GM06990 (cell line): ENCODE measurements at places on chromosomes 4 and X.

DNA sequence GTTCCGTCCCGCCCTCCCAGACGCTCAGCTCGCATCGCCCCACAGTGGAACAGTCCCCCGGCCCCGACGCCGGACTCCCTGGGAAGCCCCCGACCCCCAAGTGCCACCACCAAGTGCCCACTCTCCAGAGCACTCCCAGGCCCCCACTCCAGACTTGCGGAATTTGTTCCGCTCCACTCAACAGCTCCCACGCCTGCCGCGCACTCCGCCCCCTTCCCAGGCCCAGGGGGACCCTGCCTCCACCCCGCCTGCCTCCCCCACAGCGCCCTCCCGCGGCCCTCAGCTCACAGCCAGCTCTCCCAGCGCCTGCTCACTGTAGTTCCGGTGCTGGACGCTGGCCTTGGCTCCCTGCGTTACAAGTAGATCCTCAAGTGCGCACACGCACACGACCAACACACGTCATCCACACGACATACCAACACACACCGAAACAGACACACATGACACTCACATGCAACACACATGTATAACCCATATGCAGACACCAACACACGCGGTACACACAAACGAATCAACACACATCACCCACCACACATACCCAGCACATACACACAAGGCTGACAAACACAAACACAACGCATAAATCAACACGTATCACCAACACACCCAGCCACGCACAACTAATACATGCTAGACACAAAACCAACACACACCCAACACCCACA is 8.0 kb downstream of the MSX1 start:
- no peak for DNase-seq

- peak; percentile 76 for DNase-seq
Measured at GRCh38 chrX:22526339-22526738, 253.6 kb downstream of the CBLL2 start.

GRCh38 chr4:76141241-76141640 is 7.0 kb downstream of the NUP54 start:
- DNase-seq = no peak

DNA sequence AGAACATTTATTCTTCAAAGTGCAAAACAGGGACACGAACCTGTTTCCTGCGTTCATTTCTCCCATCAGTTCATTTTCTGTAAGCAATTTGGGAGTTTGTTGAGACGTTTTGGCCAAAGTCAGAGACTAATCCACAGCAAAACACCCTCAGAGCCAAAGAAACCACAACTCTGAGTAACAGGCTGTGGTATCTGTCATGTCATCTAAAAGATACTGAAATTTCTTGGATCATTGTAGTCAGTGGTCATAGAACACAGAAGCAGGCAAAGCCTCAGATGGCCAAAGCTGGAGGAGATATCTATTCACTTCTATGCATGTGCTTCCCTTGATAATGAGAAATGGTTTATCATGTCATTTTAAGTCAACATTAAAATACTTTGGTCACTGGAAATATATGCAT is 485.6 kb upstream of the GALNT7 start:
- no peak for DNase-seq

DNA sequence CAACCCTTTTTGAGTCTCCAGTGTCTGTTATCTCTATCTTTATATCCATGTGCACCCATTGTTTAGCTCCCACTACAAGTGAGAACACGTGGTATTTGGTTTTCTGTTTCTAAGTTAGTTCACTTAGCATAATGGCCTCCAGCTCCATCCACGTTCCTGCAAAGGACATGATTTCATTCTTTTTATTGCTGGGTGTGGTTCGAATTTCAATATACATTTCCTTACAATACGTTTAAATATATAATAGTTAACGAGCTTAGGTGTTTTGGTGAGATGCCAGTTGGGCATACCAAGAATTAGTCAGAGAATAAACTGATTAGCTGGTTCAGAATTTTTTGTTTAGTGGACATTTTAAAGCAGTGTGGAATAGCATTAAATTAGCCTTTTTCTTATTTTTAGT is 196.7 kb downstream of the CFAP47 start:
- no peak for DNase-seq

GRCh38 chr4:116302990-116303735 is 782.2 kb downstream of the TRAM1L1 start:
- DNase-seq = no peak

DNA sequence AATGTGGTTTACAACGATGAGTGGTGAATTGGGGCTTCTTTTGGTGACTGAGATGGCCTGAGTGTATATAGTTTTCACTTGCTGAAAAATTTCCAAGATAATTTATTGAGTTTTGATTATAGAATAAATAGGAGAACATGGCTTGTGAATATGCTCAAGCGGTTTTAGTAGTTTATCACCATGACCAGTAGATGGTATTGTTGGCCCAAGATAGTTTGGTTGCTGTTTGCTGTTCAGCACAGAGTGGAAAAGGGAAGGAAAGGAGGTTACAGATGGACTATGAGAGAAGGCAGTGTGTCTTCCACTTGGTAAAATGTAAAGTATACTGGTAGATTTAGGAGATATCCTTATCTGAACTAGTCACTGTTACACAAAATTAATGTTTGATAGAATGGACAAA is 55.8 kb upstream of the POU4F2 start:
- no peak for DNase-seq

GRCh38 chr4:188262464-188262863 is 123.2 kb downstream of the TRIML1 start:
- DNase-seq = no peak

GRCh38 chr4:7003879-7004240 is 39.3 kb upstream of the TADA2B start:
- no peak for DNase-seq

GRCh38 chr4:189785257-189785656 is 155.4 kb upstream of the FRG1 start:
- no peak for DNase-seq

DNA sequence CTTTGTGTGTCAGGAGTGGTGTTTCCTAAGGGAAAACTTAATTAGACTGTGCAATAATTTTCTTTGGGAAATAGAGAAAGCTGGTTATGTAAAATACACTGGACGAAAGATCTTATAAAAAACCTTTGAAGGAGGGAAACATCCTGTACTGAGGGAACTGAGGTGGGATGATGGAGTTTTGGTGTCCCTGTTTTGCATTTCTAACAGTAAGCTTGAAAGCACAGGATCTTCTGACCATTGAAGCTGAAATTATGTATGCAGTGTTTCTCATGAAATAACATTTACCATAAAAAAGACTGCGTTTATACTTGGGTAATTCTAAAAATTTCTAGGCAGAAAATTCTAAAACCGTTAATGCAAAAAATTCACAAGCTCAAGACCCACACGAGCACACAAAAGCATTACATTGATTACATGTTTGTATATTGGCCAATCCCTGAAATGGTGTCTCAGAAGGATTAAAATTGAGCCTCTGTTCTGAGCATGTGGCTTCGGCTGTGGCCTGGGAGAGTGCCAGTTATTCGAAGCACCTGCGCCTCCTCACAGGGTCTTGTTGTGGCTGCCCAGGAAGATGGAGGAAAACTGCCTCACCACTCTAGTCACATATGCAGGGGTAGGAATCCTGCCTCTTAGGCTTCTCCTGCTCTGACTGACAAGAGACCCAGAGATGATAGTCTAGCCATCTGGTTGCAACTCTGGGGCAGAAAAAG is 49.5 kb downstream of the JADE3 start:
- no peak for DNase-seq

DNA sequence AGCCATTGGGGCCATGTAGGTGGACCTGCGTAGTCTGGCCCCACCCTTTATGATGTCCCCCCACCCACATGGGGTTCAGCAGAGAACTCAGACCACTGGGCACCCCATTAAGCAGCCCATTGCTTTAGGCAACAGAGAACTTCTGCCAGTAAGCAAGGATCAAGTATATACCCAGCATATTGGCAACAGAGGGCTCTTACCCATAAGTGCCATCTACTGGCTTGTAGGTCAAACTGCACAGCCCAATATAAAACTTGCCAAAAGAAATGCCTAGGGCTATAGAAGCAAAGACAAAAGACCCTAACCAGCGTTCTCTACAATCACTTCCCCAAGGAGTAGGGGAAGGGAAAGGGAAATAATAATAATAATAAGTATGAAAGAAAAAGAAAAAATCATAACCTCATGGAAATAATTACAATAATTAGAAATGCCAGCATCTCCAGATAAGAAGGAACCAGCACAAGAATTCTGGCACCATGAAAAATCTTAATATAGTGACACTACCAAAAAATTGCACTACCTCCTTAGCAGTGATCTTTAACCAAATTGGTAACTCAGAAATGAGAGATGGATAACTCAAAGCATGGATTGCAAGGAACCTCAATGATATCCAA is 1090.7 kb downstream of the FAT4 start:
- no peak for DNase-seq

- no peak for DNase-seq
Measured at GRCh38 chrX:101460669-101461068, 24.6 kb upstream of the ARMCX4 start.

DNA sequence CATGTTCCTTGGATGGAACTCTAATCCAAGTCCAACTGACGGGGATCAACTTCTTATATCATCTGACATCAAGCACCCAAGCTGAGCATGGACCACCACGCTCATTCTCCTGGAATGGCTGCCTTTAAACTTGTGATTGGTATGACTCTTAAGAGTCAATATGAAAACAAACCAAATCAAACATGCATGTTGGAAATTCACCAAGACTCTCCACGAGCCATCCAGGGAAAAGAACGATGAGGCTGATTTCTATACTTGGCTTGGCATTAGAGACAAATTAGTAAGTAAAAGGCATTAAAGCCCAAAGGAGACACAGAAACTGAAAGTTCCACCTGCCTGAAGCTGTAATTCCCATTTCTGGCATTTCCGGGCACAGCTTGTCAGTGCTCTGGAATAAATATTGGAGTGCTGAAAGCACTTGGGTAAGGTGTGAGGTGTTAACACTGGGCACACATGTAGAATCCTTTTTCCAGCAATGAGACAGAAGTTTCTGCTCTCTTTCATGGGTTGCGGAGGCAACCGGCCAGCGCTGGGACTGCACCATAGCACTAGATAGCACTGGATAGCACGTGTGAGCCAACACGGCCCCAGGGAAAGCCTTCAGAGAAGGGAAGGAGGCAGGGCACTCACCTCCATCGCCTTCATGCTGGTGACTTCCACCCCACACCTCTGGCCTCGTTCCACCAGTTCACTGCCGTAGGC is 42.1 kb upstream of the CENPU start:
- no peak for DNase-seq

GRCh38 chr4:186191200-186192065 is at the start of gene CYP4V2:
Gene CYP4V2, plus strand, starts transcription at chr4:186191567. Its CDS starts 257 bp downstream, at chr4:186191824.
- peak; percentile 93 for DNase-seq

DNA sequence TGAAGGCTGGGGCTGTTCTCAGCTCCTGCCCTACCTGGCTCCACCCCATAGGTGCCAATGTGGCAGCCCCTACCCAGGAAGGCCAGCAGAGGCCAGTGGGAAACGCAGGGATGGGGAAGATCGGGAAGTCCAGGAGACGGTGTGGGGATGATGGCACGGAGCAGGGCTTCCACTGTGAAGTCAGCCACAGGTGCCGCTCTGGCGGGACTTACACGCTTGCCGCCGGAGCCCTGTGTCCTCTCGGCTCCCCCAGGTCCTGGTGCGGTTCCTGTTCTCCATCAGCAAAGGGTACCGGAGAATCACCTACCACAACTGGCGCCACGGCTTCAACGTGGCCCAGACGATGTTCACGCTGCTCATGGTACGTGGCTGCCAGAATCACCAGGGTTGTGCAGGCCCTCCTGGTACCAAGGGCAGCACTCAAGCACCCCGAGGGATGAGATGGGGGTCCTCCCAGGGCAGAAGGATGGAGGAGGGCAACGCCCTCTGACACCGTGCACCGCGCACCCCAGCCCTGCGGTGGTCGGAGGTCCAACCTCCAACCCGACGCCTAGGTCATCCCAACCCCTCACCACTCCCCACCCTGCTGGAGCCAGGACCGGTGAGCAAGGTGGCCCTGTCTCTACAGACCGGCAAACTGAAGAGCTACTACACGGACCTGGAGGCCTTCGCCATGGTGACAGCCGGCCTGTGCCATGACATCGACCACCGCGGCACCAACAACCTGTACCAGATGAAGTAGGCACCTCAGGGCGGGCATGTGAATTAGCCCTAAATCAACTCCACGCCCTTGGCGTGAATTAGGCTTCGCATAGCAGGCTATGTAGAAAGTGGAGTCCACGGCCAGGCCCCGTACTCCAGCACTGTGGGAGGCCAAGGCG is 12.0 kb downstream of the ATP5ME start:
- no peak for DNase-seq

- DNase-seq = no peak
Measured at GRCh38 chrX:12206413-12206812, 68.1 kb downstream of the FRMPD4 start.

GRCh38 chr4:186400676-186401075 is 134.7 kb downstream of the F11 start:
- DNase-seq = no peak

DNA sequence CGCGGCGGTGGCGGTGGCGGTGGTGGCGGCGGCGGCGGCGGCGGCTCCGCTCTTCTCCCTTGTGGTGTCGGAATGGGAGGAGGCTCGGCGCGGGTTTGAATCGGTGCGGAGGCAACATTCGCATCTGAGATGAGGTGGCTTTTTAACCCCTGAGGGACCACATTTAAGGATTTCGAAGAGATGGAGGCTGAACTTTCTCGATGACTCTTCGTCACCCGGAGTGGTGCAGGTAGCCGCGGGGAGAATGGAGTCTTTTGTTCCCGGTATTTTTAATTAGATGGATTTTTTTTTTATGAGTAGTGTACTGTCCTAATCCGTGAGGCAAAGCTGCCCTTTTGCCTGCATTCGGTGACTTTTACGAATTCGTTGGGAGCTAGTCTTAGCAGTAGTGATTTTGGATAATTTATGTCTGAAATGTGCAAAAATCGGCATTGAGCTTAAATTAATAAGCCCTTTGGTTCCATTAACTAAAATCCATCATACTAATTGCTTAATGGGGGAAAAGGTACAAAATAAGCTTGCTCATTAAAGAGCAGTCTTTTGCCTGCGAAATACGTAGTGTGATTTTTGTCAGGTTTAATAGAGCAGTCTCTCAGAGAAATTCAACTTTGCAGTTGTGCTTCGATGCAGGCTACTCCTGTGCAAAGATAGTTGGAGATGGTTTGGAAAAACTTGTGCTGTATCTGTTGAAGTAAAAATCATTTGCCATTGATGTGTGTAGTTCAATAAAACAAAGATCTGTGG is 206.2 kb downstream of the TENM3 start:
- no peak for DNase-seq

GRCh38 chr4:113499166-113499565 is 262.4 kb downstream of the CAMK2D start:
- no peak for DNase-seq

- no peak for DNase-seq
Measured at GRCh38 chr4:112201915-112202505, 29.6 kb upstream of the AP1AR start.
